ENCODE measurements at places on chromosomes 2 and 18.

DNA sequence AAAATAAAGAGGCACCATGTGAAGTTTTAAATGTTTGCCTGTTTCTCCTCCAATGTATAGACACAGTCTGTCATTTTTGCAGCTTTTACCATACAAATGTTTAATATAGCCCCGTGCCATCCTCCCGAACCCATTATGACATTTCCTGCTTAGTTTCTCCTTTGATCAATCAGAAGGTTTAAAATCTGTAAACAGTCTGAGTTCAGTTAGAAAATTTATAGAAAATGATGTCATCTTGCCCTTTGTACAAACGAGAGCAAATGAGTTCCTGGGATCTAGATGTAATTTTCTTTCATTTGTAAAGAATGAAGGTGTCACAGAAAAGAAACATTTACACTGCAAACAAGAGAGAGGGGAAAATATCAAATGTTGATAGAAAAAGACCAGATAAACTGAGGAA lies 62.7 kb upstream of the NFU1 start:
- no peak for DNase-seq

GRCh38 chr2:199868431-199869226 lies 17.6 kb upstream of the FTCDNL1 start:
- no peak for DNase-seq

- DNase-seq, result peak; percentile 4
Measured at GRCh38 chr2:12430407-12431133, 286.2 kb upstream of the TRIB2 start.

GRCh38 chr2:69645031-69645431 lies 1.5 kb upstream of the AAK1 start:
- peak; percentile 71 for DNase-seq

GRCh38 chr2:152600697-152601096 lies 116.6 kb downstream of the PRPF40A start:
- DNase-seq, result peak; percentile 51

DNA sequence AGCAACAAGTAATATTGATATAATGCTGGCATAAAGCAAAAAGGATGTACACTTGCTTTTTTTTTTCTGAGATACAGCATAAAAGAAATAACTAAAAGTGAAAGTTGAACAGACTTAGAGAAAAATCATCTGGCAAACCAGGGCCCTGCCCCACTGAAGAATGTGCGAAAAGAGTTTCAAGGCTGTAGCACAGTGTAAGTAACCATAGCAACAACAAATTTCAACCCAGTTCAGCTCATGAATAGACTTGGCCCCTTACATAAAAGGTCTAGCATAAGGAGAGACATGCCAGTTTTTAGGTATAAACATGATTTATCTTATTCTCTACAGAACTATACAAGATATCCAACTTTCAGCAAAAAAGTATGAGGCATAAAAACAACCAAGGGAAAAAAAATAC lies 113.7 kb upstream of the GYPC start:
- DNase-seq, result no peak

- DNase-seq, result peak; percentile 71
Measured at GRCh38 chr2:165015052-165015642, 59.8 kb upstream of the SLC38A11 start.

DNA sequence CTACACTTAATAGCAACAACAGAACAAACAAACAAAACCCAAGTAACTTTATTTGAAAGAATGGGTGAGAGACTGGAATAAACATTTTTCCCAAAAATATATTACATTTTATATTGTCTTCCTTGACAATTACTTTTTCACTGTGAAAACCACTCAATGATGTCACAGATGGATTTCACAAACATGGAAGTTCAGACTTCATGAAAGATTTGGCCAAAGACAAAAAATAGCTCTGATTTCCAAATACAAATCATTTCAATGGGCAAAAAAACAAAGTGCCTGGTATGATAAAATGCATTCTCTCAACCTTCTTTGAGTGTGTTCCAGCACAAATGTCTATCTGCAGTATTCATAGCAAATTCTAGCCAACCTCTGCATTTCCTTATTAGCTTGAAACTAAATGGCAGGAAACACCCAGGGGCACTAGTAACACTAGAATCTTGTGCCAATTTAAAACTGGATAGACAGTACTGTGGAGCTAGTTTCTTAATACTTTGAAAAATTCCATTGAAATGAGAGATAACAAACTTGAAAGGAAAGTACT lies 28.5 kb upstream of the NAPG start:
- DNase-seq, result peak; percentile 26

GRCh38 chr2:2561346-2562095 lies 230.4 kb upstream of the MYT1L start:
- DNase-seq, result no peak

GRCh38 chr2:183995632-183996031 lies 602.7 kb upstream of the ZNF804A start:
- DNase-seq, result no peak

DNA sequence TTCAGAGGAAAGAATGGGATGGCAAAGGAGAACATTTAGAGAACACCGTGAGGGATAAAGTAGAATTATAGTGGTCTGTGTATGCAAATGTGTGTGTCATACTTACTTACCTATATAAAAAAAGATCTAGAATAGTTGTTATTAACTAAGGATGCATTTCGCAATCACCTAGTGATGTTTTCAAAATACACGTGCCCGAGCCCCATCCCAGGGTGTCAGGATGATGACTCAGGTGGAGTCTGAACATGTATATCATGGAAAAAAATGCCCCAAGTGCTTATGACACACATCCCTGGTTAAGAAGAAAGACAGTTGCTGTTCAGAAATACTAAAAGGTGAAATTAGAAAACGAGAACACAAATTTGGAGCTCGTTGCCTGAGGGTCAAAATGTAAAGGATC lies 109.0 kb downstream of the CERS6 start:
- peak; percentile 39 for DNase-seq

- no peak for DNase-seq
Measured at GRCh38 chr2:49831698-49832367, 677.5 kb upstream of the FSHR start.

- peak; percentile 6 for DNase-seq
Measured at GRCh38 chr2:206452242-206452641, 8.9 kb downstream of the ADAM23 start.

GRCh38 chr2:42792087-42792582 lies 248 bp downstream of the HAAO start:
- no peak for DNase-seq

- peak; percentile 9 for DNase-seq
Measured at GRCh38 chr2:61671561-61672315, 133.6 kb upstream of the XPO1 start.

DNA sequence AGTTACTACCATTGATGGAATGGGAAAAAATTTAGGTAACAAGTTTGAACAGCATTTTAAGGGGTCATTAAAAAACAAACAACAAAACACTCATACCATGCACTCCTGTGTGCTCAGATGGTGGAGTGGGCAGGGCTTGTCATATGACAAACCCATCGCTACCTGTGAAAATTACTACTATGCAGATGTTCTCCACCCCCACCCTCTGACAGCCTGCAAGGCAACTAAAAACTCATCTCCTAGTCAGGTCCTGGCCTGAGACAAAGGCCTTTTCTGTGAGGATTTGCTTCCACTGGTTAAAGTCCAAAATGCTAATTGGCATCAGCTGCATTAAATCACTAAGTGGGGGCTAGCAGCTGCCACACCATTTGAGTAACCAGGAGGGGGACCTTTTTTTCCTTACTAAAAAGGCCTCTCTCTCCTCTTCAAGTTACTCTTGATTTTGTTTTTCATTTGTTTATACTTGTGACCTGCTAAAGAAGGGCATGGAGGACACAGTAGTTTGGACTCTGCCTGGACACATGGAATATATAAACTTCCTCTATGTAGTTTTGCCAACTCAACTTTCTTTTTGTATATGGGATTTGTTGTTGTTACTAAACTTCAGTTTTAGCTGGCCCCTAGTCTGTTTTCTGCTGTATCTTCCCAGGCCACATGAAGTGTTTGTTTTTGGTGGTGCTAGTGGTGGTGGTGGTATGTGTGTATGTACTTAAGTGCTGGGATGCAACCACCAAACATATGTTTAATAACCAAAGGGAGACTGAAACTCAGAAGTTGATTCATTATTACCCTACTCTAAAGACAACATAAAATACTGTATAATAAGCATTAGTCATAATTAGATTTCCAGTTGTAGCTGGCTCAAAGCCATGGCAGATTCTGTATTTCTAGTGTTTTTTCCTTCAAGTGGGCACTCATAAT lies 121.3 kb downstream of the MAP4K4 start:
- DNase-seq, result peak; percentile 87

DNA sequence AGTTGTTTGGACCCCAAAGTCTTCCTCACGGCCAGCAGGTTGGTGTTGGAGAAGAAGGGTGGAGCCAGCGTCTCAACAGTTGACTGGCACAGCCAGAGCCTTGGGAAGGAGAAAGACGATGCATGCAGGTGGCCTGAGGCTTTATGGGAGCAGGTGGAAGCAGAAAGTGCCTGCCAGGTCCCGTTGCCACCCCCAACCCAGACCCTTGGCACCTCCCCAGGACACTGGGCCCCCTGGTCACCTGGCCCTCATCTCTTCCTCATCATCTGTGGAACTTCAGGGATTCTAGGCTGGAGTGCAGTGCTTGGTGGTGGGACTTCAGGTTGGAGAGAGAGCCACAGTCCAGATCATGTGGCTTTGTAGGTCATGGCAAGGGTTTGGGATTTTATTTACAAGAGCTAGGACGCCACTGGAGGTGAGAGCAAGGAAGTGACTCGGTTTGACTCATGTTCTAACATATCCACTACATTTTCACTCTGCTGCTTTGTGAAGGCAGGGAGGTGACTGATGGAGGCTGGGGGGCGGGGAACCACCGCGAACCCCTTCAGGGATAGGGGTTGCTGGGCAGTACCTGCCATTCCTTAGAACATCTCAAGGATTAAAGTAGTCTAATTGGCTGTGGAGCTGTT lies 62.5 kb upstream of the B3GNT7 start:
- no peak for DNase-seq

DNA sequence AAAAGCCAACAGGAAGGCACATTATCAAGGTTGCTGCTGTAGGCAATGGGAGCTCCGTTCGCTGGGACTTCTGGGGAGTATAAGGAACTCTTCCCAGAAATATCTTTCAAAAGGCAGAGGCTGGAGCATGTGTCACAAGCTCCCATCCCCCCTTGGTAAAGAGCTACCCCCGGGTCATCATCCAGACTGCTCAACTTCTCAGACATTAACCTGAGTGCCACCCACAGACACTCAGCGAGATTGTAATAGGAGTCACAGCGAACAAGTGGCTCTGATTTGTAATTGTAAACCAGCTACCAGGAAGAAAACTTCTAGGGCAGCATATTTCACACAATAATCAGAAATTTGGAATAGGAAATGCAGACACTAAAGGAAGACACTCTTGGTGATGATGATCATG lies 290.2 kb upstream of the PARD3B start:
- DNase-seq, result no peak

DNA sequence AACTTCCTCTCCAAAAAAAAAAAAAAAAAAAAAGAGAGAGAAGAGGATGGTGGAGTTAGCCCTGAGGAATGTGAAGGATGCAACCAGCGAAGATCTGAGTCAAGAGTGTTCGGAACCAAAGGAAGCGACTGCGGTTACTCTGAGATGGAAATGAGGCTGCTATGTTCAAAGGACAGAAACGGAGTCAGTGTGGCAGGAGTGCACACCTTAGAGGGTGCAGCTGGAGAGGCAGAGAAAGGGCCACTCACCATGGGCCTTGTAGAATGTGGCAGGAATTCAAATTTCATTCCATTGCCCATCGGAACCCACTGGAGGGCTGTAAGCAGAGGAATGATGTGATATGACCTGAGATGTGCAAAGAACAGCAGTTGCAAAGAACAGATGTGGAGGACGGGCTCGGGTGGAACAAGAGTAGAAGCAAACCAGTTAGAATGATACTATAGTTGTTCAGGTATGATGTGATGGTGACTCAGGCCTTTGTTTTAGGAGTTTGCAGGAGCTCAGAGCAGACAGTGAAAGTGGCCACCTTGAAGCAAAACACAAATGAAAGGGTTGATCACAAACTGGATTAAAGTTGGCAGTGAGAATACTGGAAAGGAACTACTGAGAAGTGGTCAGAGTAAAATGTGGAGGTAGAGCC lies 22.6 kb downstream of the ITGA6 start:
- DNase-seq, result peak; percentile 81

- DNase-seq, result no peak
Measured at GRCh38 chr2:190304404-190304803, 15.2 kb downstream of the HIBCH start.

DNA sequence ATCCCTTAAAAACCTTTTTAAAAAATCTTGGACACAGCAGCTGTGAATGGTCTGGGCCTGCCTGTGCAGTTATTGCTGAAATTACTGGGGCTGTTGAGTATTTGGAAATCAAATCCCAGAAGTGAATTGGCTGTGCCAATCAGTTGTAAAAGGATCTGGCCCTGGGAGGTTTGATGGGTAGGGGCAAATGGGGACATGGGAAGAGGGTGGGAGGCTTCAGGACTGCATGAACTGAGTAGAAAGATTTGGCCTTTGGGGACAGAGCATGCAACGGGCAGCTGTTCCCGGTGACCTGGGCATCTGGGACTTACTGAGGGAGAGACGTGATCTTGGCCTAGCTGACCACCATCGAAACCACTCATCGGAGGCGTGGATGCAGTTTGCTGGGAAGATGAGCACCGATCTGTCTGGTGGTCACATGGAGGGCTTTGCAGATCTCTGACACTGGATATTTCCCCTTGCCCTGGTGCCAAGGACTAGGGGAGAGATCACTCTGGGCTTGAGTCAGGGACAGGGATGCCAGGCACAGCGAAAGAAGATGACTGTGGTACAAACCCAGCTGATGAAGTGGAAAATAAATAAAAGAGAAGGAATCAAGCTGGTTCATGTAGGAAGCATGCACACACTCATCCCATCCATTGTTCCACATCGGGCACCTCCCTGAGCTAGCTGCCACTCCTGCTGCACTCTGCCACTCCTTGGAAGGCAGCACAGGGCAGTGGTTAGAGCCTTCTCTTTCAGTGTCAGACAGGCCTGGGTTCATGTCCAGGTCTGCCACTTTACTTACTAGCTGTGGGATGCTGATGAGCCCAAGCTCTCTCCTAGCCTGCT lies 58.4 kb downstream of the SEMA4F start:
- DNase-seq, result no peak

DNA sequence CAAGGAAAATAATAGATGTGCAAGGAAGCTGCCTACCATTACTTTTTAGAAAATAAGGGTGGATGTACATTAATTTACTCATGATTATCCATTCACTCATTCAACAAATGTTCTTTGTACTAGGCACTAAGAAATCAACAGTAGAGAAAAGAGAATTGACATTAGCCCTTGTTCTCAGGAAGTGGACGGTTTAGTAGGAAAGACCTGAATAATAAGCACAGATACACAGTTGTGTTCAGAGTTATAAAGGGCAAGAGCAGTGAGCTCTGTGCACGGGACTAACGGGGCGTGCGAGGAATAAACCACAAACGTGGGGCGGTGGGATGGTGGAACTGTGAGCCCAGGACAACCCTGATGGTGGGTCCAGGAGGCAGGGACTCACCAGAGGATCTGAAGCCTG lies 94.4 kb upstream of the MBOAT2 start:
- no peak for DNase-seq

Data from EH (cell line).